ENCODE measurements at places on chromosomes 3 and 15. TPM values are rescaled to one million over a fixed set of nuclear protein-coding genes. Genes with fewer than 3 reads are reported as not detected.

FANCD2OS gene
- not detected for total RNA-seq

SLC25A26 gene
- total RNA-seq = 22.0 TPM

CXCR6 gene
- total RNA-seq = not detected

GABRR3 gene
- total RNA-seq = not detected

ROBO2 gene
- total RNA-seq = 1.5 TPM

ZNF197 gene
- 10.2 TPM for total RNA-seq

TMEM42 gene
- 13.8 TPM for total RNA-seq

- DNase-seq = no peak
Observed at GRCh38 chr15:98444138-98444537, 204.2 kb upstream of the IGF1R start.

DNA sequence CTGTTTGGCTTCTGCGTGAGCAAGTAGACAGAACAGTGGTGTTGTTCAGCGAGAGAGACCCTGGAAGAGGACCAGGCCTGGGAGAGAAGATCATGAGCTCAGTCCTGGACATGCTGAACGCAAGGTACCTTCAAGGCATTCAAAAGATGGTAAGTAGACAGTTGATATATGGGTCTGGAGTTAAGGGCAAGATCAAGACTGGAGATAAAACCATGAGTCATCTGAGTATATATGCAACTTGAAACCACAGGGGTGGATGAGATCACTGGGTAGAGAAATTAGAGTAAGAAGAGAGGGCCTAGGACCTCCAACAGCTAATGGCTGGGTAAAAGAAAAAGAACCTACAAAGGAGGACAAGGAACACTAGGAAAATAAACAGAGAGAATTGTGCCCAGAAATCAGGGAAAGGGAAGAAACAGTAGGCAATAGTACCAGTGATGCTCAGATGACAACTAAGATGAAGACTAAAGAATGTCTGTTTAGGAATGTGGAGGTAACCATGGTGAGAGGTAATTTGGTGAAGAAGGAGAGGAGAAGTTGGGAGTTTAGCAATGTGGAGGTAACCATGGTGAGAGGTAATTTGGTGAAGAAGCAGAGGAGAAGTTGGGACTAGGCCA, 343.2 kb upstream of the ADAMTS9 start:
- no peak for DNase-seq

DNA sequence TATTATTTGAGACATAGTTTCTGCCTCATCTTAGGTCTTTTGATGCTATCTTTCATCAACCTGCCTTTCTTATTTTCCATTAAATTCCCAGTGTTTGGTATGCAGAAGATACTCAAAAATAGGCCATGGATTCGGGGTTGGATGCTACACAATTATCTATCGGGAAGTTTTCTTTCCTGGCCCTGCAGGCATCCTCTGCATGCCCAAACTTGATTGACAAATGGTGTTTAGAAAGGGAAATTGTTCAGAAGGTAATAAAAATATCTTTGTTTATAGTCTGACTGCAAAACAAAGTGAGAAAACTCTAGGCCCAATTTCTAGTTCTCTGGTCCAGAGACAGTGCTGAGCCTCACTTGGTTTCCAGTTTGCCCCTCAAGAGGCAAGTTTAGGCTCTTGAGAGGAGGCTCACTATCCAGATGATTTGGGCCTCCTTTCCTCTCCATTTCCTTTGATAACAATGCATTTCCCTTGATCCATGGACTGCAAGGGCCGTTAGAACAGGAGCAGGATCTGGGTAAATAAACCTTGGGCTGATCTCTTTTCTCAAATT, 157.1 kb upstream of the DPH6 start:
- no peak for DNase-seq

- no peak for DNase-seq
Observed at GRCh38 chr15:40118473-40118872, 9.8 kb upstream of the BMF start.

Data from GM12878 (cell line).